ENCODE measurements at places on chromosomes 12 and 14.

- no peak for DNase-seq
Observed at GRCh38 chr14:28130610-28131284, 635.8 kb upstream of the FOXG1 start.

DNA sequence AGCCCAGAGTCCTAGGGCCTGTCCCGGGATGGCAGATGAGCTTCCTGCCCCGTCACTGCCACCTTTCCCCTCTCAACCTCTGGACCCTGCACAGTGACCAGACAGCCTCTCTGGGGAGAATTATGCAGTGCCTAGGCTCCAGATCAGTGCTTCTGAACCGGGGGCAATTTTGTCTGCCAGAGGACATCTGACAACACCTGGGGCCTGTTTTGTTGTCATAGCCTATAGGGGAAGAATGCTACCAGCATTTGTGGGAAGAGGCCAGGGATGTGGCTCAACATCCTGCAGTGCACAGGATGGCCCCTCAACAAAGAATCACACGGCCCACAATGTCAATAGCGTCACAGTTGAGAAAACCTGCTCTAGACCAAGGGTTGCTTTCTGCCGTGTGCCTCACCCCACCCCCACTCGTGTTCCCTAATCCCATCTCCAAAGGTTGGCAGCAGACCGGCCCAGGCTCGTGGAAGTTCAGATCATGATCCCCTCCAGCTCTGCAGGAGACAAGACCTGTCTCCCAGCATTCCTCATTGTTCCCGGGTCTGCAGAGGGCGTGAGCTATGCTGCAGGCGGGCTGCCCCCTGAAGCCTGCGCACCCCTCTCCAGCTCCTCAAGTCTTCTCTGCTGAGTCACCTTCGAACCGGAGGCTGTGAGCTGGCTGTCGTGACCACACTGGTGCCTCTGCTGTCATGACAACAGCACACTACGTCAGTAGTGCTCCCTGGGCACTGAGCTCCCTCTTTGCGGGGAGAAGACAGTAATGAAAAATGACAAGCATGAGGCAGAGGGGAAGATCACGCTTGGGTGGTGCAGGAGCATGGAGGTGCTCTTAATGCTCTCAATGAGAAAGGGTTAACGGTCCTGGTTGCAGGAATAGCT, 2.0 kb upstream of the GAPDH start:
- peak; percentile 79 for DNase-seq

DNA sequence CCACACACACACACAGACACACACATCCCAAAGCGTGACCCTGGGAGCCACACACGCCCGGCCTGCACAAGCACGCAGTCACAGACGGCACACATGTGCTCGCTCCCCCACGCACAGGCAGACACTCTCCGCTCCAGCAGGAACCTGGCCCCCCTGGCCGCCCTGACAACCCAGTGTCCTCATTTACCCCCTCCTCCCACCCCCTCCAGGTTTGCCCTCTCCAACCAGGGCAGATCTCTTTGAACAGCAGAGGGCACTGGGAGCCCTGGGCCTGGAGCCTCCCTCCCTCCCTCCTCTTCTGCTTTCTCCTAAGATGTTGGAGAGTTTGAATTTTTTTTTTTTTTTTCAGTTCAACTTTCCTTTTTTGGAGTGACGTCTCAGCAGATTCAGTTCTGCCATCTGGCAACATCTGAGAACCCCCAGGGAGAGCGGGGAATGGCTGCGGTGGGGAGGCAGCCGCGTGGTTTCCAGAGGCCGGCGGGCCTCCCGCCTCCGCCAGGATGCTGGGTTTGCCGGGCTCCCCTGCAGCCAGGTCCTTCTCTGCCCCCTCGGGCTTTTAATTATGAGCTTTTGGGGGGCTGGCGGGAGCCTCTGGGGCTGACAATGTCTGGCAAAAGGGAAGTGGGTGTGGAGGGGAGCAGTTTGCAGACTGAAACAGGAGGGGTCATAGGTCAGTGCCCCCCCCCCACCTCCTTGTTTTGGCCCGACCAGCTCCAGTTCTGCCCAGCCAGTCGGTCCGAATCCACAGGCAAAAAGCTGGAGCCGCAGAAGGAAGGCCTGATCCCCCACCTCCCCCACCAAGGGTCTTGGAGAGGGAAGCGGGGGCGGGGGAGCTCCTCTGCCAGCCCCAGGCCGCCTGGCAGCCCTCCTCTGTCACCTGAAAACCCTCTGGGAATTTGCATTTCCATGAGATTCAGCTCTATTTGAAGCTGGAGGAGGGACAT, 1.3 kb upstream of the NCOR2 start:
- DNase-seq = peak; percentile 34

DNA sequence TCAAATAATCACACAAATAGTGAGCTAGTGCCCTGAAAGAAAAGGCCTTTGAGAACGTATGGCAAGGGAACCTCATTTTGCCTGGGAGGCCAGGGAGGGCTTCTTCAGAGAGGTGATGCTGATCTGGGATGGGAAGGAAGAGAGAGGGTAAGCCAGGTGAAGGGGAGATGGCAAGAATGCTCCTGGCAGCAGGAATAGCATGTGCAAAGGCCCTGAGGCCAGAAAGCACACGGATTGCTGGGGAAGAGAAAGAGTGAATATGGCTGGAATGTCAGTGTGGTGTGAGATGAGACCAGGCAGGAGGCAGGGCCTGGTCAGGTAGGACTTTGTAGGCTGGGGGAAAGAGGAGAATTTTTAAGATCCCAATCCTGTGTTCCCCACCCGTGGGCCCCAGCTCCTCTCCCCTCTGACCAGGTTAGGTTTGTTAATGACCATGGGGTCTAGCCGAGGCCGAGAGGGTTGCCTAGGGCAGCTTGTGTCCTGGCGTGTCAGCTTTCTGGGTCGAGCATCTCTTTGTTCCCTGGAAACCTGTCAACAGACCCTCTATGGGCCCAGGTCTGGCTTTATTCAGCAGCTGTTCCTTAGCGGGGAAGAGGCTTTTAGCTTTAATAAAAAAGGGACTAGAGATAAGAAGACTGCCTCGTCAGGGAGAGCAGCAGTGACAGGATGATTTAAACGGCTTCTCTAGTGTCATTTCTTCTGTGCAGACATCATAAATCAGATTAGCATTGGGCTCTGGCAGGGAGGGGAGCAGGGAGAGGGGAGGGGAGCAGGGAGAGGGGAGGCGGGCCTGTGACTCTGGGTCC, 123.4 kb downstream of the ADCK1 start:
- no peak for DNase-seq

- no peak for DNase-seq
Observed at GRCh38 chr12:118528625-118529024, 152.3 kb downstream of the SUDS3 start.

DNA sequence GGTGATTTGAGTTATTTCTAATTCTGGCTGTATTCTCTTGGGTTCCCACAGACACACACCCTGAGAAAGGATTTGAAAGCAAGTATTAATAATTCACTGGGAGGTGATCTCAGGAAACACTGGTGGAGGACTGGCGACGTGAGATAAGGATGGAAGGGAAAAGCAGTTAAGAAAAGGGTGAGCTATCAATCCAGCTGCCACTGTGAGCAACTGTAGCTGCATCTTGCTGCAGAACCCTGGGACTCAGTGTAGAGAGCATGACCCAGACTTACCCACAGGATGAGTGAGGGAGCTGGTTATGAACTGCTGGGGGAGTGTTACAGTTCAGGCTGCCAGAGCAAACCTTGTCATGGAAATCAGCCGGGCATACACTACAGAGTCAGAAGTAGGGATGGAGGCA, 71.9 kb downstream of the RESF1 start:
- DNase-seq = no peak

DNA sequence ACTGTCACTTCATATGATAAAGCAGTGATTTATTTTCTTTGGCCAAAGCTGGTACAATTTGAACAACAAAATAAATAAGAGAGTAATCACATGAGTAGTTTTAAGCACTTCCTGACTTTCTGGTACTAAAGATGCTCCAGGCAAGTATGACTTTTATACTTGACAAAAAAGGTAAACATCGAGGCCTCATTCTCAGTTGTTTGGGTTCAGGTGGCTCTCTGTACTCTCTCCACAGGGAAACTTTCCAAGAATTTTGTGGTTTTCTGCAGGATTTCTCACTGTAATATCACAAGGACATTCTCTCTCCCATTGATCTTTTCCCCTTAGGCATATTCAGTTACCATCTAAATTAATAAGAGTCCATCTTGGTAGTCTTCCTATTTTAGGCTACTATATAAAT, 26.6 kb upstream of the KCNC2 start:
- DNase-seq = no peak

DNA sequence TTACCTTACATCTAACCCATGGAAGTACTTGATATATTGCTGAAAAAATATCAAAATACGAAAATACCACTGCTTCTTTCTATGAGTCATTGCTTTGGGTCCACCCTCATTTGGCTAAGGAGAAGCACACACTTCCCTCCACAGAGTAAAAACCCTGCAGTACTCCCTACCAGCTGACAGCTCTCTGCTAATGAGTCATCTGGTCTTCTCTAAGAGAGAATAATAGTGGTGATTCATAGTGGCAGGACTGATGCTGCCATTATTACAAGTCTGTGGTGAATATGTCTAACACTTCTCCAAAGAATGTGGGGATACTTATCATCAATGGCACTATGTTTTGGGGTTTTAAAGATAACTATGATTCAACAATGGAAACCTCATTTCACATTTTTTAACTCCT, 90.7 kb downstream of the PPFIA2 start:
- no peak for DNase-seq

- DNase-seq = peak; percentile 54
Observed at GRCh38 chr12:67269633-67270573, 745 bp downstream of the CAND1 start.

GRCh38 chr12:14962797-14963196, 1.4 kb upstream of the ARHGDIB start:
- no peak for DNase-seq

DNA sequence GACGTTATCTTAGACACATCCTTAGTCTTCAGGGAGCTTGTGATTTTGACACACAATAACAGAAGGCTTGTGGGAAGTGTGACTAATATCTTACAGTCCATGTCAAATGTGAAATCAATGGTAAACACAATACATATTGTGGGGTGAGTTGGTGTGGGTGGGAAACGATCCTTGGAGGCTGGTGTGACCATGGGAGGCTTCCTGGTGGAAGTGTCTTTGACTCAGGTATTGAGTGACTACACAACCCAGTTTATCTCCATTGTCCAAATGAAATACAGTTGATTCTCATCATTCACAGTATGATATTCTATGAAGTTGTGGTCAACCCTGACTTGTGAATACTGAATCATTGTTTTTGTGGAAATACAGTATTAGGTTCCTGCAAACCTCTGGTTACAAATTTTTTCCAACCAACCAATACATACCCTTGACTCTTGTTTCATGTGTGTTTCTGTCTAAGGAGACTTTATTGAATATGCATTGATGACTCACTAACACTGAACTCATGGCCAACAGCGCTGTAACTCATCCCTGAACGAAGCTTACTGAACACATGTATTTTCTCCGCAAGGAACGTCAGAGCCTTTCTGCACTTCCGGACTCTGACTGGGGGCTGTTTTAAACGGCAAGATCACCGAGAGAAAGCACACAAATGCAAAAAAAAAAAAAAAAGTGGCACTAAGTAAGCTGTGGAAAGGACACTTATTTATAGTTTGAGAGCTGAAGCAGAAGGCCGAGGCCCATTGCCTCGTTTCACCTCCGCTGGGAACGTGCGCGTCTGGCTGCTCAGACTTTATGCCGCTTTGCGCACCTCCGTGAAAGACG, 59.0 kb downstream of the CLMN start:
- DNase-seq = no peak

DNA sequence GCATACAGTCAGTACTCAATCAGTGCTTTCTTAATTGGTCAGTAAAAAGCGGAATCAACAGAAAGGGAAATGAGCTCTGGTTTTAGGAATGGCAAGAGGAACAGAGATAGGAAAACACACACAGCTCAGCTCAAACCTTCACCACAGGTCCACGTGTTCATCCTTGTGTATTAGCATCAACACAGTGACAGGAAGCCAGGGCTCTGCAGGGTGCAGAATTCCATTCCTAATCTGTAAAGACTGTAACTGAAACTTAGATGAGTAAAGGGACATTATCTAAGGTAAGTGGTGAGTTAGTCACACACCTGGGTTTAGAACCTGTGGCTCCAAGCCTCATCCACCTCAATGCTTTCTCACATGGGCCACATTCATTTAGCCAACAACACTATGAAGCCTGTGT, 1242.2 kb upstream of the TMEM132C start:
- no peak for DNase-seq

- no peak for DNase-seq
Observed at GRCh38 chr12:10268037-10268436, 39.6 kb upstream of the KLRD1 start.

GRCh38 chr12:101992091-101992490, 69.7 kb downstream of the WASHC3 start:
- no peak for DNase-seq

GRCh38 chr12:12715128-12715458, 2.1 kb upstream of the CDKN1B start:
- DNase-seq = no peak

DNA sequence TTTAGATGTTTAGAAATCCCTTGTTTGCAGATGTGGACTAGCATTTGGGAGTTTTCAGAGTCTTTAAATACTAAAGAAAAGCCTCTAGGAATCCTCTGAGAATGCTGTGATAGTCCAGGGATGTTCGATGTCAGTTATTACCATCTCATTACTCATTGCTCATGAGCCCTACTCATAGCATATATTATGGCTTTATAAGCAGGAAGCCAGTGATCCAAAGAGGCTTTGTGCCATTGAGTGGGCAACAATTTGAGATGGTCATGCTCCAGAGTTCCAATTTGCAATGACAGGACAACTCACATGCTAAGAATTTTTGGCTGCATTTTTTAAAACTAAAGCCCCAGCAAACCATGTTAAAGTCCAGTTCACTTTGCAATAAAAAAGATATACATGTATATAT, 163.0 kb downstream of the OTOGL start:
- no peak for DNase-seq

GRCh38 chr14:101478796-101479410, 82.4 kb upstream of the DIO3 start:
- no peak for DNase-seq
